ENCODE measurements at places on chromosomes 7 and 10. TPM values are rescaled to one million over a fixed set of nuclear protein-coding genes. Genes with fewer than 3 reads are reported as not detected.

HMX2 gene
- not detected for total RNA-seq

EVX1 gene
- not detected for total RNA-seq

ZNF679 gene
- not detected for total RNA-seq

LIPN gene
- total RNA-seq = not detected

OR2A12 gene
- total RNA-seq = not detected

PDE1C gene
- total RNA-seq = 0.24 TPM

CYP2C9 gene
- not detected for total RNA-seq
